ENCODE measurements at places on chromosomes 12 and 14. TPM values are rescaled to one million over a fixed set of nuclear protein-coding genes. Genes with fewer than 3 reads are reported as not detected.

The DBX2 gene
- polyA plus RNA-seq = 0.38 TPM

The EFS gene
- 6.2 TPM for polyA plus RNA-seq

The RIPK3 gene
- 3.8 TPM for polyA plus RNA-seq

The KRT78 gene
- polyA plus RNA-seq = 0.02 TPM

The CEBPE gene
- not detected for polyA plus RNA-seq

The OR6C2 gene
- polyA plus RNA-seq = not detected

The KCNC2 gene
- polyA plus RNA-seq = not detected

The TMEM260 gene
- 3.5 TPM for polyA plus RNA-seq
